ENCODE measurements at places on chromosomes 5 and 9.

- no peaks in the 10 kb centered on the region for H3K27me3 ChIP-seq
- H3K4me3 ChIP-seq = no peak overlapping the region
- H3K36me3 ChIP-seq = peaks cover 4% of the 10 kb centered on the region
Observed at GRCh38 chr9:19269582-19269981, 39.1 kb downstream of the DENND4C start.

DNA sequence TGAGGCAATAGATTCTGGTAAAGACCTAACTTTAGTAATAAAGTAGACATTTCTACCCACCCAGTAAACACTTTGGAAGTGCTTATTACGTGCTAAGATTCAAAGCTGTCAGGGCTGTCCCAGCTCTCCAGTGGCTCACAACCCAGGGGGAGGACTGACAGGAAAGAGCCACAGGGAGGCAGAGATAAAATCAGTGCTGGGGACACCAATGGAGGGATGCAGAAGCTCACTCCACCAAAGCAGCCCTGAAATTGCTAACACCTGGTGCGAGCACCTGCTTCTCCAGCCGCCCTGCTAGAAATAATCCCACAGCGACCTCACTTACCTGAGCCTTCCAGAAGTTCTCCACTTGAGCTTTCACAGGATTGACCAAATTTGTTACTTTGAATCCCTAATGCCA lies 501.0 kb downstream of the BNC2 start:
- no peaks in the 10 kb centered on the region for H3K27me3 ChIP-seq
- DNase-seq = no peak
- no peaks in the 10 kb centered on the region for H3K36me3 ChIP-seq
- H3K27ac ChIP-seq = no peak overlapping the region
- peaks cover 3% of the 10 kb centered on the region for H3K4me1 ChIP-seq

DNA sequence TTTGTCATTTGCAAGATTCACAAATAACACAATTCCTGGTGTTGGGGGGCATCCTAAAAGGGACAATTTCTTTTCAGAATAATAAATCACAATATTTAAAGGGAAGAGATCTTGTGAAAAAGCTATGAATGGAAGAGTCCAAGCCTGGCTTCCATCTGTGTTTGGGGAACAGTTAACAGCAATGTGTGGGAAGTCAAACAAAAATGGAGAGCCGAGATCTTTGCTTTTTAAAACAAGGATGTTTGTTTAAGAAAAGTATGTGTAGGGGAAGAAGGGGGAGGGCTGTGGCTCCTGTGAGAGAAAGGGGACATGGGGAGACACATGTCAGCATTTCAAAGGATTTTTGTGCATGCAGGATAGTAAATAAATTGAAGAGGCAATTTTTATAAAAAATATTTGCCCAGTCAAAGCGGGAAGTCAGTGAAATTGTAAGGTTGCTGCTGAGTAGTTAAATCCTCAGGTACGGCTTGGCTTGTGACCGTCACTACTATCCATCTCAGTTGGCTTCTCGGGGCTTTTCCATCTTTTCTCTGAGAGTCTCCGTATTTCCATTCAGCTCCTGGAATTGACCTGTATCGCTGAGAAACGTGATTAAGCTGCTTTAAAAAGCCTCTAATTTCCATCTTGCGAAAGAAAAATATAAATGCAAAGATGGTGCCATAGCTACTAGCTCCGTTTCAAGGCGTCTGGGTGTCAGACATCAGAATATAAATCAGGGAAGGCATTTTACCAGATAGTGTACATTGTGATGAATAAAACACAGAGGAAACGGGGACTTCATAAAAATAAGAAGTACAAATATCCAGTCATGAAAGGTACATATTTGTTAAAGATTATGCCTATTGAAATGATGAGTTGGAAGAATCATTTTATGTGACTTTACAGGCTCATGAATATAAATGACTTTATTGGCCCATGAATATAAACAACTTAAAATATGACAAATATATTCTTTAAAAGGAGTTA lies 52.9 kb upstream of the VCAN start:
- H3K27me3 ChIP-seq = no peaks in the 10 kb centered on the region
- DNase-seq = no peak
- H3K27ac ChIP-seq = no peak overlapping the region
- H3K4me3 ChIP-seq = no peak overlapping the region
- H3K36me3 ChIP-seq = no peaks in the 10 kb centered on the region
- H3K4me1 ChIP-seq = no peaks in the 10 kb centered on the region

DNA sequence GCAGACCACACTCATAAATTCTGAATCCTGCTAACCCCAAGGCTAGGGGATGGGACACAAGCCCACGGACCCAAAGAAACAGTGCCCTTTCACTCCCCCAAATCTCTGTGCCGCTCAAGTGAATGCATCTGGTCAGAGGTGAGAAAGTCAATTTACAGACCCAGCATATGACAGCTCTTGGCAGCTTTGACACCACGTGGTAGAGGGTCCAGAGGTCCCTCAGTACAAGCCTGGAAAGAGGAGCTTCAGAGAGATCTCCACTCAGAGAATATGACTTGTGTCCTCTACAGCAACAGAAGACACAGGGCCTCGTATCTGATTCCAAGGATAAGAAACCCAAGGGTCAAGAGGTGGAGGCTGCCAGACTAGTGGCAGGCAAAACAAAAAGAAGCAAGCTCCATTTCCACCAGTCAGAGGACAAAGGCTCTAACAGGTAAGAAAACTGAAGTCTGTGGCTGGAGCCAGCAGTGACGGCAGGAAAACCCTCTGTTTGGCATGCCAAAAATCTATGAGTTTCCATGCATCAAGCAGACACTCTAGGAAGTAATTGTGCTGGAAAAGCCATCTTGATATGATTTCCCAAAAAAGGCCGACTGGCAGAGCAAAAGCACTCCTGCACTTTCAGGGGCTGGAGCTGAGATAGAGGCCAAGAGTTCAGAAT lies 138.7 kb downstream of the UGCG start:
- H3K27ac ChIP-seq = no peak overlapping the region
- no peak for DNase-seq
- H3K4me3 ChIP-seq = no peak overlapping the region
- no peaks in the 10 kb centered on the region for H3K36me3 ChIP-seq
- H3K27me3 ChIP-seq = no peaks in the 10 kb centered on the region

DNA sequence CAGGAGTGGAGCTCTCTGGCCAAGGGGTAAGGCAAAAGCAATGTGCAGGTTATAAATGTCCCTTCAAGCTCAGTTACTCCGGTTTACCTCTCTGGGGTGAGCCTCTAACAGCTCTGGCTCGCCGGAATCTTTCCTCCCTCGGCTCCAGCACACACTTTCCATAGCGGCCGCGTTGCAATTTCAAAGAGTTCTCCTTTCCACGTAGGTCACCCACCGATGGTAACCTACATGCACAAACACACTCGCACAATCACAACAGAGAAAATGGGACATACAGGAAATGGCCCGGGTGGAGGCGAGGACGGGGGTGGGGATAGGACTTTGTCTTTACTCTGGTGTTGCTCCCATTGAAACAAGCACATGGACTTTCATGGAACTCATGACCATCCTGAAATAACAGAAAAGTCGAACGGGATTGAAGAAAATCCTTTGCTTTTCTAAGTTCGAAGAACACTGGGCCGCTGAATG lies 1.2 kb downstream of the LHFPL2 start:
- DNase-seq = no peak
- H3K4me3 ChIP-seq = peak overlapping the region; percentile 82
- no peak overlapping the region for H3K27ac ChIP-seq
- no peaks in the 10 kb centered on the region for H3K27me3 ChIP-seq
- H3K4me1 ChIP-seq = peaks cover 6% of the 10 kb centered on the region

GRCh38 chr5:2186472-2187015 lies 303.8 kb upstream of the IRX4 start:
- H3K27ac ChIP-seq = no peak overlapping the region
- no peaks in the 10 kb centered on the region for H3K27me3 ChIP-seq
- DNase-seq = no peak

GRCh38 chr5:58459146-58460001 lies 512 bp downstream of the PLK2 start:
- H3K4me1 ChIP-seq = peaks cover 5% of the 10 kb centered on the region
- peak overlapping the region; percentile 72 for H3K27ac ChIP-seq
- peak overlapping the region; percentile 73 for H3K4me3 ChIP-seq

- H3K27me3 ChIP-seq = no peaks in the 10 kb centered on the region
- no peaks in the 10 kb centered on the region for H3K36me3 ChIP-seq
- DNase-seq = peak; percentile 13
- H3K27ac ChIP-seq = no peak overlapping the region
Observed at GRCh38 chr9:10366171-10366779, 246.5 kb downstream of the PTPRD start.

All from thymus (tissue), 14 donors.